GM19239 (cell line): ENCODE measurements at places on chromosomes 4 and X.

- DNase-seq: no peak
Measured at GRCh38 chrX:39619182-39620009, 478.4 kb downstream of the BCOR start.

DNA sequence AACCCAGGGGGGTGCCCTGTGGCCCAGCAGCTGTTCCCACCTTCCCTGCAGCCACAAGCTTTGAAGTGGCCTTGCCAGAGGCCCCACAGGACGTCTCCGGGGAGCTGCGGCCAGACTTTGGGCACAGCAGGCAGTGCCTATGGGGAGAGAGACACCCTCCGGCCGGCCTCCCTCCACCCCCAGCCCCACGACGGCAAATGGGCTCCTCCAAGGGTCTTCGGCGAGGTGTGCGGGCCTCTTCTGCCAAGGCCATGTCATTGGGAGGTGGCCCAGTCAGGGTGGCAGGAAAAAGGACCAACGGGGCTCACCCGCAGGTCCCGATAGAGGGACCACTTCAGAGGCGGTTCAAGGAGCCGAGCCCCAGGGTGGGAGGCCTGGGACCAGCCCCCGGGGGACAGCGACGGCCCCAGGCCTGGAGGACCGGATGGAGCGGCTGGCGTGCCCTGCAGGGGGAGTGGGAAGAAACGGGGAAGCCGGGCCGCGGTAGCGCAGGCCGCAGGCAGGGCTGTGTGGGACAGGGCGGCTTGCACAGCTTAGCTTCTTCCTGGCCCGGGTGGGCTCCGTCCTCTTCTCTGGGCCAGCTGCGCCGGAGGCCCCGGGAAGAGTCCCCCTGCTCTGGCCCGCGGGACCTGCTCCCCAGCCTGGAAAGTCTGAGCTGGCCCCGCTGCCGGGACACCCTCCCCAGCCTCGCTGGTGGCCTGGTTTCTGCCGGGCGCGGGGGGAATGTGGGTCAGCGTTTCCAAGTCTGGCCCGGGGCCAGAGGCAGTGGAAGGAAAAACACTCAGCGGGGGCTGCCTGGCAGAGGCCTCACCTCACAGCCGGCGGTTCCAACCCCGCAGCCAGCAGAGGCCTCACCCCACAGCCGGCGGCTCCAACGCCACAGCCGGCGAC, 21.9 kb upstream of the SPON2 start:
- no peak for DNase-seq

- DNase-seq: no peak
Measured at GRCh38 chr4:131450572-131451209, 1698.4 kb upstream of the PCDH10 start.

GRCh38 chr4:174930895-174931294, 12.7 kb downstream of the ADAM29 start:
- no peak for DNase-seq

- no peak for DNase-seq
Measured at GRCh38 chr4:102193145-102193544, 152.1 kb downstream of the SLC39A8 start.

DNA sequence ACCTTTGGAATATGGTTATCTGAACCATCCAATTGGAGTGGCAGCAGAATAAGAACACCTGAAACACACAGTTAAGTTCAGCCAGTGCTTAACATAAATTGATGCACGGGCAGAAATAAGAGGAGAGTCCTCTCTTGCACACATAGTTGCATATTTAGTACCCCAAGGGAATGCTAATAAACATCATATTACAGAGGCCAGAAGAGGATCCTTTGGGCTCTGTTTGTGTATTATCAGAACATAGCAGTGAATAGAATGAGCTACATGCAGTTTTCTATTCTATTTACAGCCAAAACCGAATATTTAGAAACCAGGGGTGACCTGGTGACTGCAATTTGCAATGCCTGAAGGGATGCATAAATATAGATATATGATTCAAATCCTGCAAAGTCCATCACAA, 300.8 kb upstream of the GALNT7 start:
- no peak for DNase-seq
